ENCODE measurements at places on chromosomes 3 and 15. TPM values are rescaled to one million over a fixed set of nuclear protein-coding genes. Genes with fewer than 3 reads are reported as not detected.
A peak's percentile ranks its signal among the peaks of the same experiment; 100 is the strongest.

The MCF2L2 gene
- 27.2 TPM for total RNA-seq

The CNTN3 gene
- total RNA-seq: not detected

The PCLAF gene
- total RNA-seq: 0.85 TPM

The FILIP1L gene
- 0.82 TPM for total RNA-seq

The ATP13A4 gene
- total RNA-seq: 1.2 TPM

The IGDCC3 gene
- not detected for total RNA-seq

The NUTM1 gene
- total RNA-seq: not detected

The MASP1 gene
- not detected for total RNA-seq

The ABHD14A gene
- 14.6 TPM for total RNA-seq

The BFSP2 gene
- 1.5 TPM for total RNA-seq

GRCh38 chr3:177751770-177752169 lies 554.5 kb upstream of the TBL1XR1 start:
- DNase-seq: no peak
- no peak overlapping the region for H3K27ac ChIP-seq
- peaks cover 2% of the 10 kb centered on the region for H3K4me1 ChIP-seq
- H3K36me3 ChIP-seq: no peaks in the 10 kb centered on the region
- no peak overlapping the region for H3K4me3 ChIP-seq

DNA sequence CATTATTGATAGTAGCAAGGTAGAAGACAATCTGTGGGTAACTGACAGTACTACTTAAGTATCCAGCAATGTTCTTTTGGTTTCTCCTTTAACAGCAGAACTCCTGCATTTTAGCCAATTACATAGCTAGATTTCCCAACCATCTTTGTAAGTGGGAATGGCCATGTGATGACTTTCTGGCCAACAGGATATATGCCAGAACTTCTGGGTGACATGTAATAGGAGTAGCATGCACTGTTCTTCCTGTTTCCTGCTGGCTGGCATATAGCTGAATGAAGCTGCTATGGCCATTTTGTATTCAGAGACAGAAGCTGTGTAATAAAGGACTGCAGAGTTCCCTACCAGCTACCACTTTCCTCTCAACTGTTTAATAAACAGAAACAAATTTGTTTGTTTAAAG lies 18.0 kb downstream of the SPICE1 start:
- no peak for DNase-seq
- H3K4me3 ChIP-seq: no peak overlapping the region
- peaks cover 2% of the 10 kb centered on the region for H3K36me3 ChIP-seq
- no peak overlapping the region for H3K27ac ChIP-seq
- no peaks in the 10 kb centered on the region for H3K27me3 ChIP-seq

DNA sequence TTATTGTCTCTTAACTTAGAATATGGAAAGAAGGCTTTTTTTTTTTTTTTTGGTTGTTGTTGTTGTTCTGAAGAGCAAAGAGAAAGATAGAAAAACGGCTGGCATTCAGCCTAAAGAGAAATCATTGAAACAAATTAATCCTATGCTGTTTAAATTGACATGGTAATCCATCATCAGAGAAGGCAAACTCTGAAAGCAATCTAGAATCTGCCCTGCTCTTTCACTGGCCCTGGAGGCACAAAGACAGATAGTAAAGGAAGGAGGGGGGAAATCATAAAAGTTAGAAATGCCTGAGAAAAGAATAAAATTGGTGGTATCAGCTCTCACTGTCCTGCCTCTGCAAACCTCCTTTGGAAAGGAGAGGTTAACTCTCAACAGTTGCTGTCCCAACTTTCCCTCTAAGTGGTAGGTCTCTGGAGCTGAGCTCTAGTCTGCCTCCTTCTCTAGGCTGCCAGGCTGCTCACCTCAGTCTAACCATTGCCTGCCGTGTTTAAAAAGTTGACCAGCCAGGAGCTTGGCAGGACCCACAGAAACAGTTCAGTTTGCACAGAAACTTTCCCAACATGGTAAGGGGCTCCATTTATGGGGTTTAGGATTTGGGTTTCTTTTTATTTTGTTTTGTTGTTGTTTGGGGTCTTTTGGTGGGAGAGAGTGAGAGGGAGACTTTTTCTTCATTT lies 13.4 kb upstream of the NR2F2 start:
- H3K27ac ChIP-seq: no peak overlapping the region
- no peaks in the 10 kb centered on the region for H3K4me1 ChIP-seq
- no peak for DNase-seq
- peaks cover 25% of the 10 kb centered on the region for H3K27me3 ChIP-seq
- H3K4me3 ChIP-seq: no peak overlapping the region
- H3K36me3 ChIP-seq: no peaks in the 10 kb centered on the region

GRCh38 chr3:50611464-50612233 lies at the start of gene CISH:
Gene CISH (minus strand): TSS chr3:50611774. CDS start chr3:50611650, 124 bp downstream.
- H3K4me3 ChIP-seq: peak within 1 kb of the TSS; percentile 98
- peaks cover 56% of the 10 kb centered on the region for H3K4me1 ChIP-seq
- peaks cover 21% of the 10 kb centered on the region for H3K36me3 ChIP-seq
- peak; percentile 81 for DNase-seq
- H3K27me3 ChIP-seq: no peaks in the 10 kb centered on the region

DNA sequence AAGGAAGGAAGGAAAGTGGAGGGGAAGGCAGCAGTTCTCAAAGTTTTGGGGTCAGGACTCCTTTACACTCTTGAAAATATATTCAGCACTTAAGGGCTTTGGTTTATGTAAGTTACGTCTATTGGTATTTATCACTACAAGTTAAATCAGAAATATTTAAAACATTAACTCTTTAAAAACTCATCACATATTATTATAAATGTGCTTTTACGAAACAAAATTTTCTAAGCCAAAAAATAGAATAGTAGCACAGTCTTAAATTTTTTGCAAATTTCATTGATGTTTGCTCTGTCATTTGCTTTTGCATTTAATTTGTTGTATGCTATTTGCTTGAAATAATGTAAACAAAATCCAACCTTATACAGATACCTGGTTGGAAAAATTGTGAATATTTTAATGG lies 7.5 kb downstream of the UBE2Q2 start:
- no peak overlapping the region for H3K4me3 ChIP-seq
- H3K27ac ChIP-seq: no peak overlapping the region
- H3K4me1 ChIP-seq: peaks cover 50% of the 10 kb centered on the region
- H3K27me3 ChIP-seq: no peaks in the 10 kb centered on the region
- no peak for DNase-seq

- no peak for DNase-seq
- H3K27me3 ChIP-seq: peaks cover 13% of the 10 kb centered on the region
- no peak overlapping the region for H3K4me3 ChIP-seq
Measured at GRCh38 chr15:63321462-63321861, 44.1 kb downstream of the APH1B start.

GRCh38 chr3:23944861-23945662 lies at the start of gene NR1D2:
Gene NR1D2 (plus strand): TSS chr3:23945286. CDS start chr3:23945579, 293 bp downstream.
- H3K4me3 ChIP-seq: peak within 1 kb of the TSS; percentile 96
- peak; percentile 78 for DNase-seq
- no peaks in the 10 kb centered on the region for H3K36me3 ChIP-seq
- peaks cover 36% of the 10 kb centered on the region for H3K4me1 ChIP-seq
- H3K27ac ChIP-seq: peak within 1 kb of the TSS; percentile 86
- H3K27me3 ChIP-seq: no peaks in the 10 kb centered on the region

DNA sequence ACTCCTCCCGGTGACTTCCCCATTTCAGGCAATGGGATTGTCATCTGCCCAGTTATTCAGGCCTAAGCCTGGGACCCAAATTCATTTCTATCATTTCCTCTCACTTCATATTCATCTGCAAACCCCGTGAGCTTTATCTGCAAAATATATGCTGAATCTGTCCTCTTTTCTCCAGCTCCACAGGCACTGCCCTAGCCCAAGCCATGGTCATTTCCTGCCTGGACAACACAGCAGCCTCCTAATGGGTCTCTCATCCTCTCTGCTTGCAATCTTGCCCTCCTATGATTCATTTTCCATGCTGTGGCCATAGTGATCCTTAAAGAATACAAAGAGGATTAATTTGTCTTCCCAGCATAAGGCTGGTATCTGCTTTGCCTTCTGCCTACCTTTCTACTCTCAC lies 6.1 kb downstream of the RBP2 start:
- H3K27me3 ChIP-seq: peaks cover 5% of the 10 kb centered on the region
- H3K36me3 ChIP-seq: no peaks in the 10 kb centered on the region
- H3K27ac ChIP-seq: no peak overlapping the region

DNA sequence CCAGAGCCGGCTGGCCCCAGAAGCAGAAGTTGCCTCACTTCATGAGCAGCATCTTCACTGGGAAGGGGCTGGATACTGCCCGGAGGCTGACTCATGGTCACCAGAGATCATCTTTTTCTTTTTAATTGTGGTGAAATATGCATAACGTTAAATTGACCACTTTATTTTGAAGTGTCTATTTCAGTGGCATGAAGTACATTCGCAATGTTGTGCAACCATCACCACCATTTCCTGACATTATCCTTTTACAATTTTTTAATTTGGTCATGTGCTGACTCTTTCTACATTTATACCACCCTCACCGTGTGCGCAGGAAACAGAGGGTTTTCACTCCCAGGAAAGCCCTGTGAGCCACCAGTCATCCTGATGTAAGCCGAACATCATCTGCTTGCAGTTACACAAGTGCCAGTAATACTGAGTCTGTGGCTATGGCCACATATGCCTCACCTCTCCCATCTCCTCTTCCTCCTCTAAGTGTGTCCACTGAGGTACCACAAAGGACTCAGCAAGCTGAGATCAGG lies 51.6 kb upstream of the ABHD17C start:
- no peaks in the 10 kb centered on the region for H3K4me1 ChIP-seq
- no peak overlapping the region for H3K27ac ChIP-seq
- no peaks in the 10 kb centered on the region for H3K36me3 ChIP-seq

DNA sequence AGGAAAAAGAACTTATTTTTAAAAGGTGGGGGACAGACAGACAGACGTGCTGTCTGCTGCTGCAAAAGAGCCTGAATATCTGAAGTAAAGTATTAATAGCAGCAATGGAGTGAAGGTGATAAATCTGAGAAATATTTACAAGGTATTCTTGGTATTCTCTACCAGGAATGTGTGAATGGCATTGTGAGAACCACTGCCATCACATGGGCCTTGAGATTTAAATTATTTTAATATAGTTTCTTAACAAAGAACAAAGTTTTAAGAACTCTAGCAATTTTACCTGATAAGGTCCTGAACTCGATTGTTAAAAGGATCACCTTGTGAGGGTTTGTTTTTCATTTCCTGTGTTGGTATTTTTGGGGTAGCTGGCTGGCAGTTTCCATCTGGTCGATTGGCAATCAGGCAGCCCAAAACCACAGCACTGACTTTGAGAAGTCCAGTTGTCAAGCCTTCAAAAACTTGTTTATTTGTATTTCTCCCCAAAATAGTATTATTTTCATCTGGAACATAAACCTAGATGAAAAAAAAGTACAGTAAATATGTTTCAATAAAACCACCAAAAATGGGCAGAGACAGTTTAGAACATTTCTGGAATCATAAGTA lies 97.3 kb downstream of the ISL2 start:
- no peak for DNase-seq
- H3K27me3 ChIP-seq: no peaks in the 10 kb centered on the region
- H3K4me1 ChIP-seq: no peaks in the 10 kb centered on the region
- H3K4me3 ChIP-seq: no peak overlapping the region
- H3K27ac ChIP-seq: peak overlapping the region; percentile 34

DNA sequence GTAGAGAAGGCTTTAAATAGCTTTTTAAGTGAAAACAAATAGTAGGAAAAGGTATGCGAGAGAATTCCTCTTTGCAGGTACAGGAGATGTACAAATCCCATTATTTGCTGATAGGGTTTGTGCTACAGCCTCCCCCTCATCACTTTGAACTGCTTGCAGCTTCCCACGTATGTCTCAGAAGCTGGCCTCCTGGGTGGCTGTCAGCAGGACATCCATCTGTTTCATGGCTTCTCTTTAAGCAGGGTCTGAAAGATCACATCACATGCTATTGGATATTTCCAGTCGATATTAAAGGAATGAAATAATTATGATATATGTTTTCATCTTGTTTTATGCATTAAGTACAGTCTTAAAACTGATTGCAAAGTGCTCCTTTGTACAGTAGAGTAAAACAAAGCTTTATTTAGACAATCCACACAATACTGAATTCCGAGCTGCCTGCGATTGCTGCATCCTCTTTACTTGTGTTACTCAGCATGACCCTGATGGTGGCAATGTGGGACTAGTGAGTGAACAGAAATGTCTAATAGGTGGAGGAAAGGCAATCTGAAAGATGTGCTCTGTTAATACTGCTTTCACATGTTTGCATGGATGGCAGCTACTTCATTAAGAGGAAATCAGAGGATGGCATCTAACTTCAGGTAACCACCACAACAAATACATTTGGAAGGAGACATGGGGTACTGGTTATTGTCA lies 930.6 kb upstream of the SEMA6D start:
- H3K27me3 ChIP-seq: no peaks in the 10 kb centered on the region
- no peaks in the 10 kb centered on the region for H3K4me1 ChIP-seq
- no peak overlapping the region for H3K27ac ChIP-seq
- H3K4me3 ChIP-seq: no peak overlapping the region
- no peaks in the 10 kb centered on the region for H3K36me3 ChIP-seq

GRCh38 chr3:9600597-9600996 lies 47.0 kb upstream of the LHFPL4 start:
- DNase-seq: no peak
- no peaks in the 10 kb centered on the region for H3K36me3 ChIP-seq
- H3K4me1 ChIP-seq: no peaks in the 10 kb centered on the region
- H3K4me3 ChIP-seq: no peak overlapping the region

GRCh38 chr3:63519426-63519825 lies 133.0 kb upstream of the SNTN start:
- no peak overlapping the region for H3K27ac ChIP-seq
- peaks cover 6% of the 10 kb centered on the region for H3K27me3 ChIP-seq
- H3K4me1 ChIP-seq: no peaks in the 10 kb centered on the region
- no peak for DNase-seq
- H3K4me3 ChIP-seq: no peak overlapping the region

DNA sequence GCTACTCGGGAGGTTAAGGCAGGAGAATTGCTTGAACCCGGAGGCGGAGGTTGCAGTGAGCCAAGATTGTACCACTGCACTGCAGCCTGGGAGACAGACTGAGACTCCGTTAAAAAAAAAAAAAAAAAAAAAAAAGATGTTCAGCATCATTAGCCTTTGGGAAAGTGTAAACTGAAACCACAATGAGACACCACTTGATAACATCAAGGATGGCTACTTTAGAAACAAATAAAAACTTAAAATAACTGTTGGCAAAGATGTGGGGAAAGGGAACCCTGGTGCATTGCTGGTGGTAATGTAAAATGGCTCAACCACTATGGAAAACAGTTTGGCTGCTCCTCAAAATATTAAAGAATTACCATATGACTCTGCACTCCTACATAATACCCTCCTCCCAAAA lies 1.9 kb downstream of the LEO1 start:
- H3K27ac ChIP-seq: peak overlapping the region; percentile 100
- peaks cover 12% of the 10 kb centered on the region for H3K36me3 ChIP-seq
- no peaks in the 10 kb centered on the region for H3K27me3 ChIP-seq
- DNase-seq: no peak

DNA sequence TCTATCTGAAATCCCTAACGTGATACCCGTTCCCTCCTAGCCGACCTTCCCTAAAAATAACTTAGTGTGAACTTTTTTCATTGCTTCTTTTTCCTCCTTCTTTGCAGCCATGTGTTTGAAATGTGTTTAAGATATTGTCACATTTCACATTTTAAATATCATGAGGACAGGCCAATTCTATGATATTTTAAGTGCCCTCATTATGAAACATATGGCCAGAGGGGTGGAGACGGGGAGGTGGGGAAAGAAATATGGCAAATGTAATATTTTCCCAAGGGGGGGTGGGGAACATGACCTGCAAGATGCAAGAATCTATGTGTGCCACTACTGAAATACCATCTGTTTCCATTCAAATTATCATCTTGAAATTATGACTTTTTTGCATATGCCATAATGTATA lies 1039.2 kb downstream of the AGBL1 start:
- H3K4me3 ChIP-seq: no peak overlapping the region
- no peaks in the 10 kb centered on the region for H3K36me3 ChIP-seq
- no peaks in the 10 kb centered on the region for H3K4me1 ChIP-seq
- no peak for DNase-seq
- H3K27me3 ChIP-seq: no peaks in the 10 kb centered on the region

Measured in T-helper 17 cell (primary cell).